ENCODE measurements at places on chromosomes 5 and 9.

DNA sequence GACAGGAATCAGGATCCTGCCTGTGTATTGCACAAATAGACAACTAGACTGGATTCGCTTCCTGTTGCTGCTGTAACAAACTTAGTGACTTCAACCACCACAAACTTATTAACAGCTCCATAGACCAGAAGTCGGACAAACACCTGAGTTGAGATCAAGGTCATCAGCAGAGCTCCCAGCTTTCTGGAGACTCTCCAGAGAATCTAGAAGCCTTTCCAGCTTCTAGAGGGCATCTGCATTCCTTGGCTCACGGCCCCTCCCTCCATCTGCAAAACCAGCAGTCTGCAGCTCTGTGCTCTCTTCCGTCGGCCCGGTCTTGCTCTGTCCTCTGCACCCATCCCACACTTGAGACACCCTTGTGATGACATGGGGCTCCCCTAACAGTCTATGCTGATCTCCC lies 99.1 kb downstream of the KCNT1 start:
- no peak for DNase-seq

- DNase-seq = no peak
Measured at GRCh38 chr5:157594257-157594656, 18.7 kb upstream of the ADAM19 start.

GRCh38 chr9:114552706-114553105 lies 34.9 kb upstream of the ATP6V1G1 start:
- no peak for DNase-seq

DNA sequence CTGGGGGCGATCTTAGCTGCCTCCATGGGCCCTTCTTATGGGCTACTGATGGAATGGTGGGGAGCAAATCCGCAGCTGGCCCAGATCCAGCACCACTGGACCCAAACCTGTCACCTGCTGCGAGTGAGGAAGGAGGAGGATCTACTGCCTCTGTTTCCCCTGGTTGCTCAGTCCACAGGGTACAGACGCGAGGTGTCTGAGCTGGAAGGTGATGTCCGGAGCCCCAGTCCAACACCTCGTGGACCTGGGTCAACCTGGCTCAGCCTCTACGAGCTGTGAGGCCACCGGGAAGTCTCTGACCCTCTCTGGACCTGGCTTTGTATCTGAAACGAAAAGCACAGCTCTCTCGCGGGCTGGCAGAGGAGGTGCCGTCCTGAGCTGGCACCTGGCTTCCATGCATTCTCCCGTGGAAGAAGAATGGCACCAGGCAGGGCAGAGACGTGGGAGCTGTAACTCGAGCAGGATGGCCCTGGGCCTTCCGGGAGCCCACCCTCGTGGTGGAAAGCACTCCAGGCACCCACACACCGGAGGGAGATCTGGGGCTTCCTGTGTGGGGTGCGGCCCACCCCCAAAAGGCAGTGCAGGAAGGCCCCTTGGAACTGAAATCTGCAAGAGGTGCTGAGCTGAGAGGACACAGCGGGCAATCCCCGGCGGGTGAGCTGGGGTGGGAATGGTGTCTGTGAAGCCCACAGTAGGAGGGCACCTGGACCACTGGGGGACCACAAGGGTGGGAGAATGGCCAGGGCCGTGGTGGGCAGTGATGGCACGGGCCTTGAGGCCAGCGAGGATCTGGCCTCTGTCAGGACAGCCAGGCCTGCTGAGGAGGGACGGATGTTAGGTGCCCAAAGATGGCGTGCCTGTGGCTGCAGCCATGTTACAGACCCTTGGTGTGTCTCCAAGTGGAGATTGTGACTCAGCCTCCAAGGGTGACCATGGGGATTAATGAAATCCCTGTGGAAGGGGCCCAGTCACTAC lies 133.4 kb downstream of the OLFM1 start:
- no peak for DNase-seq

GRCh38 chr9:7342229-7342628 lies 457.3 kb downstream of the DMAC1 start:
- DNase-seq = no peak

DNA sequence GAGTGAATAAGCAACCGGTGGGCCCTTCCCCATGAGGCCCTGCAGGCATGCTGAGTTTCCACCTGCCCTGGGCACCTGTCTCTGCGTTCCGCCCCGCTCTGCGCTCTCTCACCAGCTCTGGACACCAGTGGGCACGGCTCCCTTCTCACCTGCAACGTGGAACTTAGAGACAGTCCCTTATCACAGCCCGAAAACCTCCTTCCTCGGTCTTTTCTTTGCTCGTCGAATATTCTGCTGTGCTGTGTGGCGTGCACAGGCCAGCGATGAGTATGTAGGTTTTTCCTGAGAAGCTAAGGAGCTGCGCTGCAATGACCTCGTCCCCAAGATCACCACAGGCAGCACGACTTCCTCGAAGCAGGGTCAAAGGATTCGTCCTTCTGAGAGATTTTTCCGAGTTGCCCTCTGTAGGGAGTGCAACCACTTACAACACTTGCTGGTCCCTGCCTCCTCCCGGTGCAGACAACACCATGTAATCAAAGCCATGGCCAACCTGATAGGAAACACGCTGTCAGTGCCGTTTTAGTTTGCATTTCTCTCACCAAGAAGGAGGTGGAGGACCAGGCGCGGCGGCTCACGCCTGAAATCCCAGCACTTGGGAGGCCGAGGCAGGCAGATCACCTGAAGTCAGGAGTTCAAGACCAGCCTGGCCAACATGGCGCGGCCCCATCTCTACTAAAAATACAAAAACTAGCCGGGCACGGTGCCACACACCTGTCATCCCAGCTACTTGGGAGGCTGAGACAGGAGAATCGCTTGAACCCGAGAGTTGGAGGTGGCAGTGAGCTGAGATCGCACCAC lies 27.2 kb upstream of the NOTCH1 start:
- DNase-seq = no peak

DNA sequence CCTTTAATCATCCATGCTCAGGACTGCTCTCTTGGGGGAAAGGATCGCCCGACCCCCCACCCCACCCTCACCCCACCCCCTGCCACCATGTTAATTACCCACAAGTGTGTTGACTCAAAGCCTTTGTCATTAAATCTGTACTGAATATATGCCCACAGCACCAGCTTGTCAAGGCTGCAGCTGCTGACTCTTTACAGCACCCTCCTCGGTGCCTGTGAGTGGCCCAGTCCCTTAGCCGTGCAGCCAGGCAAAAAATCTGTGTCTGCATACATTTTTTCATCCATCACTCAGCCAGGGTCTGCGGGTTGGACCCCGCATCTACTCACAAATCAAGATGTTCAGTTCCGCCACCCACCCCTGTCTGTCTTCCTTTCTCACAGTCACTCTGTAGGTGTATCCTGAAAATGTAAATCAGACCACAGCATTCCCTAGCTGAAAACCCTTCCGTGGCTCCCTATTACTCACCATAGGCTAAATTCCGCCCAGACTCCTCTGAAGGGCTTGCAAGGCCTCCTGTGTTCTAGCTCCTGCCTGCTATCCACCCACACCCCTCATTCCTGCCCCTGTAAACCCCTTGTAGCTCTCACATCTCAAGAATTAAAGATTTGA lies 53.7 kb upstream of the KCNIP1 start:
- DNase-seq = no peak

GRCh38 chr5:78523314-78524193 lies 125.0 kb downstream of the LHFPL2 start:
- no peak for DNase-seq

GRCh38 chr5:103207653-103208052 lies 50.9 kb upstream of the MACIR start:
- no peak for DNase-seq
